Right renal cortex interstitium (tissue), 3 donors: ENCODE measurements at places on chromosomes 12 and 14. TPM values are rescaled to one million over a fixed set of nuclear protein-coding genes. Genes with fewer than 3 reads are reported as not detected.

PTCSC3 gene
- 0.43 TPM for polyA plus RNA-seq

GYS2 gene
- polyA plus RNA-seq: 0.08 TPM

FAM177A1 gene
- 63.2 TPM for polyA plus RNA-seq

SLCO1B1 gene
- polyA plus RNA-seq: not detected

- no peak for DNase-seq
Measured at GRCh38 chr12:90836689-90837088, 118.3 kb downstream of the CCER1 start.

GRCh38 chr14:79571366-79571765 is 639.9 kb downstream of the DIO2 start:
- no peak for DNase-seq

- no peak for DNase-seq
Measured at GRCh38 chr14:105069522-105069870, 4.3 kb upstream of the GPR132 start.

- no peak for DNase-seq
Measured at GRCh38 chr14:94345344-94346064, 22.4 kb upstream of the SERPINA6 start.

DNA sequence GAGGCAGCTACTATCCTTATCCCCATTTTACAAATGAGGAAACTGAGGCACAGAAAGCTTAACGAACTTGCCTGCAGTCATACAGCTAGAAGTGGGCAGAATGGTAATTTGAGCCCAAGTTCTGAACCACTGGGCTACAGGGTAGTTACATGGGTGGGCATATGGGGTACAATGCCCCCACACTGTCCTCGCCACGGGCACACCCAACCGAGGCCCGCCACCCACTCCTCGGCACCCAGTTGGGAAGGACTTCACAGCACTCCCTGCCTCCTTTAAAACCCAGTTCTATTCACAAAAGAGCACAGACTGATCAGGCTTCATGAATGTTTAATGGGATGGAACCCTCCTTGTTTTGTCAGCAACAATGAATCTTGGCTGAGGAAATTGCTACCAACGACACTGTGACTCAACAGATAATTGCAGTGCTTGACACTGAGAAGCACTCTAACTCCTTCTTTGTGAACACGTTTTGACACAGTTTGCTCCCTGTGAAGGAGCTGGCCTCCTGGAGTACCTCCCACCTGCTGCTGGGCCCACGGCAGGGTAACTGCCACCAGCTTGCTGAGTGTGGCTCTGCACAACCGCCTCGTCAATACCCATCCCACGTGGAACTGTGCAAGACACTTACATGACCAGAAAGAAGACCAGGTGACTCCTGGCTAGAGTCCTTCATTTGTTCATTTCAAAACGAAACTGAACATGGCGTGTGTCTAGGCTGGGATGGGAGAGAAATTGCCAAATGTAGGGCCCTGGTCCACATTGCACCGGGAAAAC is 63.5 kb downstream of the CLMN start:
- DNase-seq: no peak

DNA sequence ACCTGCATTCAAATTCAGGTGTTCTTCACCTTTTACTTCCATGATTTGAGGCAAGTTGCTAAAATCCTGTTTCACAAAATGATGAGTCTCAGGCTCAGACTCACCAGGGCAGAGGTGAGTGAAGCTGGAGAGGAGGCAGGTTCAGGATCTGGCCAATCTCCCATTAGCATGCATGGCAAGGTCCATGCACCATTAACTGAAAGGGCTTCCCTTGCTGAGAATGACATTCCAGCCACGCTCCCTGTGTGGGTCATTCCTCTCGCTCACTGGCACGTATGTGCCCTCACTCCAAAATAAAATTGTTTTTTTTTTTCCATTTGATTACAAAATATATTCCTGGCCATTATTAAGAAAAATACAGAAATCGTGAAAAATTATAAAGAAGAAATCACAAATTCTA is 257.6 kb downstream of the C12orf75 start:
- no peak for DNase-seq

DNA sequence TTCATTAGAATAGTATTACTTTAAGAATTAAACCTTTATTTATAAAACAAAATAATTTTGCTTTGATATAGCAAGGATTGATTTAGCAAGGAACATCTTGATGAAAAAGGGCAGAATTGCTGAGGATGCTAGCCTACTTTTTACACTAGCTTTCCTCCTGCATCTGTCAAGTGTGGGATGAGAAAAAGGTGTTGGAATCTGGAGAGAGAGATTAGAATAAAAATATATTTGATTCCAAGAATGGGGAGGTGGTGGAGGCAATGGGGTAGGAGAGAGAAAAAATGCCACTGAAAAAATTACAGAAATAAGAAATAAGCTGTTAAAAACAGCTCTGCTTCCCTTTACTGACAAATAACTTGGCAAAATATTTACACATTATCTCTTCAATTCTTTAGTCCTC is 98.9 kb downstream of the NUMB start:
- no peak for DNase-seq

DNA sequence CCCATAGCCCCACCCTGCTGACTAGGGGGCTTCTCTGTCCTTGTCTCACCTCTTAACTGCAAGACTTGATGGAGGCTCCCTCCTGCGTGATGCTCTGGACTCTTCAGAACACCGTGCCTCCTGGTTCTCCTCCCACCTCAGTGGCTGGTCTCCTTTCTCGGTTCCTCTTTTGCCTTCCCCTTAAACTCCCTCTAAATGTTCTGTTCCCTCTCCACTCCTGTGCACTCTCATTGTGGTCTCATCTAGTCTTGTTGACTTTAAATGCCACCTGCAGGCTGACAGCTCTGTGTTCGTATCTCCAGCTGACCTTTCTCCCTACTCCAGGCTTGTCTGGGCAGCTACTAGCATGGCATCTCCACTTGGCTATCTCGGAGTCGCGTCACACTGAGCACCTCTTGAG is 28.3 kb downstream of the DYNC1H1 start:
- no peak for DNase-seq

GRCh38 chr12:108820707-108821406 is 36.5 kb downstream of the SSH1 start:
- no peak for DNase-seq

GRCh38 chr12:75951399-75952278 is 79.9 kb downstream of the PHLDA1 start:
- DNase-seq: no peak

DNA sequence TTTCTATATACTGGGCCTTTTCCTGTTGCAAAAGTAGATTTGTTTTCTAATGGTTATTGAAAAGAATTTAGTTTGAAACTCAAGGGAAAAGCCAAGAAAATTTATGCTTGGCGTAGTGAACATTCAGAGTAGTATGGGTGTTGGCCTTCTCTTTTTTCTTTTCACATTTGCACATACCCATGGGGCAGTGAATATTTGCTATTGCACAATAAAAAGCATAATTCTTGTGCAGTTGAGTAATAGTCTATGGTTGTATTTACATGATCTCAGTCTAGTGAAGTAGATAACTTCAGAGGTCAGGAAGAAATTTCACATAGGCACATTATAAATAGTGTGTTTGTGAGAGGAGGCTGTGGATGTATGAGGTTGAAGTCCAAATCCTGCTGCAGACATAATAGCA is 158.1 kb downstream of the FLRT2 start:
- no peak for DNase-seq

DNA sequence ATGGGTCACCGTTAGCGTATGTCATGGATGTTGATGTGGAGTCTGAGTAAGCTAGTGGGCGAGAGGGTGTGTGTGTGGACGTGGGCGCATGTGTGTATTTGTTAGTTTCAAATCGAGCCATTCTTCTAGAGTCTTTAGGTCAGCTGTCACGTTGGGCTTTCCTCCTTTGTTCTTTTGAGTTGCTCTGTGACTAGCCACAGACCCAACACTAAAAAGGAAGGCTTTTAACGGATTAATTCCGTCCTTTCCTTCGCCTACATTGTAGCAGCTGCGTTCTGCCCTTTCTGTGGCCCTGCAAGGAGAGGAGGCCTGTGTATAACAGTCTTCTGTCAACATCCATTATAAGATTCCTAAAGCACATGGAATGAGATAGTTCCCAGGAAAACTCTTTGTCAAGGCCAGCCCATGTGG is 117.2 kb upstream of the DNM1L start:
- DNase-seq: no peak
